ENCODE measurements at places on chromosomes 5 and 9. TPM values are rescaled to one million over a fixed set of nuclear protein-coding genes. Genes with fewer than 3 reads are reported as not detected.

TRIM7 gene
- total RNA-seq = 15.4 TPM

ENC1 gene
- total RNA-seq = 64.3 TPM

NMUR2 gene
- total RNA-seq = not detected

ANKDD1B gene
- total RNA-seq = 0.27 TPM

REEP5 gene
- 58.0 TPM for total RNA-seq

BAAT gene
- 0.07 TPM for total RNA-seq

AGTPBP1 gene
- 37.4 TPM for total RNA-seq

OR1J1 gene
- total RNA-seq = not detected

SPAG8 gene
- 0.13 TPM for total RNA-seq

GOLGA1 gene
- 14.8 TPM for total RNA-seq

TTC16 gene
- total RNA-seq = not detected

ABCA1 gene
- 5.4 TPM for total RNA-seq

ZNF879 gene
- 3.6 TPM for total RNA-seq

STRBP gene
- 12.2 TPM for total RNA-seq

SOX30 gene
- total RNA-seq = not detected

SH3RF2 gene
- 1.7 TPM for total RNA-seq

TAF11L5 gene
- total RNA-seq = not detected

SOHLH1 gene
- total RNA-seq = not detected

MOB3B gene
- total RNA-seq = under 0.01 TPM

PCDHB13 gene
- 0.22 TPM for total RNA-seq

SLC6A18 gene
- not detected for total RNA-seq

SPATA31E1 gene
- not detected for total RNA-seq

MYMK gene
- not detected for total RNA-seq

RASGRF2 gene
- 28.9 TPM for total RNA-seq

CDX1 gene
- not detected for total RNA-seq

HAVCR2 gene
- 0.07 TPM for total RNA-seq

SMIM27 gene
- total RNA-seq = 2.6 TPM

MAT2B gene
- total RNA-seq = 98.0 TPM

PCDHGA8 gene
- 1.6 TPM for total RNA-seq

FOXD4L4 gene
- total RNA-seq = 0.29 TPM

C9orf152 gene
- not detected for total RNA-seq
